ELR (cell line): ENCODE measurements at places on chromosomes 4 and X.

GRCh38 chr4:112517911-112518310 lies 1.9 kb upstream of the NEUROG2 start:
- no peak for DNase-seq

DNA sequence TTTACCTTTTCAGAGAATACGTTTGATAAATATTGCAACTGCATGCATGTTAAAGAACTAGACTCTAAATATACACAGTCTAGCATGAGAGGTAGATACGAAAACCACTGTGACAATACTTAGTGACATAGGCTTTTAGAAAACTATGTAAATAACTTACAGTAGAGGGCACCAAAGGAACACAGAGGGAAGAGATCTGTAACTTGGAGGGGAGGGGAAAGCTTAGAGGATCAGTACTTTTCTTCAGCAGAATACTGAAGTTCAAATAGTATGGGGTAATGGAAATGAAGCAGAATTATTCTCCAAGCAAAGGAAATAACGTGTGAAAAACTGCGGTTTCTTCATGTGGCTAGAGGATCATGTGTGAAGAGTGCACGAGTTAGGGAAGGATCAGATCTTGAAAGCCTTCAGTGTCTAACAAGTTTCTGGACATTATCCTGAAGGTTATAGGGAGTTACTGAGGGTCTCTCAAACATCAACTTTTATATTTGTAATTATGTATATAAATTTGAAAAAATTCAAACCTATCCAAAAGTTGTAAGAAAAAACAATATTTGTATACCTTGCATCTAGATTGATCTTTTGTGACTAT lies 264.3 kb downstream of the NPFFR2 start:
- DNase-seq: peak; percentile 71

GRCh38 chr4:153065276-153065675 lies 129.2 kb downstream of the FHDC1 start:
- DNase-seq: no peak

DNA sequence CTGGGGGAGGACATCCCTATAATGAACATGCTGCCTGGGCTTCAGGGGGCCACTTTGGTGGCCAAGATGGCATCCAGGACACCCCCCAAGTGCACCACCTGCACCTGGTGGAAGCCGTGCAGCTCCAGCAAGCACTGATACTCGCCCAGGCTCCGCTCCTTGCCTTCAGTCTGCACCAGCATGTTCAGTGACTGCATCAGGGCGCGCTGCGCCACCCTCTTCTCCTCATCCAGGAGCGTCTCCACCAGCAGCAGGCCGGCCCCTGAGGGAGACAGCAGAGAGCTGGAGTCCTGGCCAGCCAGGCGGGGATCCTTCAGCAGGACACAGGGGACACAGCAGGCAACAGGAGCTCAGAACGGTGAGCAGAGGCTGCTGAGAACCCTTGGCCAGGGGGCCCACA lies 11.3 kb upstream of the SLC25A6 start:
- DNase-seq: no peak

DNA sequence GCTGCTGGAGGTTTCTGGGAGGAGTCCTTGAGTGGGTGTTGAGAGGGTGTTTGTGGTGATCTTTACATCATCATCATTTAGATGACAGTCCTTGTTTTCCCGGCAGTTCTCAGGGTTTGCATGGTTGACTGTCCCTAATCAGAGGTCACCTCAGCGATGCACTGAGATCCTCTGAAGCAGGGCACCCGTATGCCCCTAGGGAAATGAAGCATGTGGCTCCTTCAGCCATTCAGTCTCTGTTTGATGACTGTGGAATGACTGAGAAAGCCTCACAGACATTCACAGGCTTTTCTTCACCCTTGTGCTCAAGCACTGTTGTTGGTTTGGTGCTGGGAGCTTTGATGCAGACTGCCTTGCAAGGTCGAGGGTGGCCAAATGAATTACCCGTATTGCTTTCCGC lies 474.7 kb downstream of the SPRY1 start:
- DNase-seq: no peak

DNA sequence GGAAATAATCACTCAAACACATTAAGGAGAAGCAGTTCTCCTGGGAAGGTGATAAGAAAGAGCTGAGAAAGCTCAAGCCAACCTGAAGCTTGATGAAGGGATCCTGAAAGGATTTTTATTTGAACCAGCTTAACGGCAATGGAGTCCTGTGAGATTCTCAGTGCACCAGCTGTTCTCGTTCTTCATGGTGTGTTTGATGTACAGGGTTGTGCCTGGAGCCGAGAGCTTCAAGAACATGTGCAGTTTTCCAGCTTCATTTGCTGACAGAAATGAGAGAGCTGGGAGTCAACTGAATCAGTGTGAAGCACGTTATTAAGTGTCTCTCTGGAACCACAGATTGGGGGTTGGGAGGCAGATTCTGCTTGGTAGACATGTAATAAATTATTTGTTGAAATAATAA lies 115.7 kb downstream of the ANKRD50 start:
- no peak for DNase-seq

GRCh38 chr4:31458813-31459212 lies 738.6 kb downstream of the PCDH7 start:
- peak; percentile 2 for DNase-seq

DNA sequence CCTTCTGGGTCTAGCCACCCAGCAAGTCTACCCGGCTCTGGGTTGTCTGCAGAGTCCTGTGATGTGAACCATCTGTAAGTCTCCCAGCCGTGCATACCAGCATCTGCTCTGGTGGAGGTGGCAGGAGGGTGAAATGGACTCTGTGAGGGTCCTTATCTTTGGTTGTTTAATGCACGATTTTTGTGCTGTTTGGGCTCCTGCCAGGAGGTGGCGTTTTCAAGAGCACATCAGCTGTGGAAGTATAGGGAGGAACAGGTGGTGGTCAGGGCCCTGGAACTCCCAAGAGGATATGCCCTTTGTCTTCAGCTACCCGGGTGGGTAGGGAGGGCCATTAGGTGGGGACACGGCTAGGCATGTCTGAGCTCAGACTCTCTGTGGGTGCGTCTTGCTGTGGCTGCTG lies 66.5 kb upstream of the ZFP42 start:
- DNase-seq: peak; percentile 3

- no peak for DNase-seq
Observed at GRCh38 chr4:40516651-40517050, 113.0 kb downstream of the RBM47 start.

DNA sequence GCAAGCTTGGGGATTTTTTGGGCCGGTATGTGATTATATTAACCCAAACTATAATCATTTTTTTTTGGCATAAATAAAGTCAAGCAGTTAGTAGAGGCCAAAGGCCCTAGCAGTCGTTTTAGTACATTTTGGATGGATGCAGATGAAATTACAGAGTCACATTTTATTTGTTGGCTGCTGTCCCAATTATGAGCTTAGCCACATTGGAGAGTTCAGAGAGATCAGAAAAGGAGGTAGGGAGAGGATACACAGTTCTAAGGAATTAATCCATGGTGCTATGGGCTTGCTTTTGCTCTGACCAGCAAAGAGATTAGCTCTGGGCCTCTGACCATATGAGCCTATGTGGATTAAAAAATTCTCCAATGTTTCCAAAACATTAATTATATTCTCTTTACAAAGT lies 395.1 kb downstream of the RAPGEF2 start:
- DNase-seq: no peak

DNA sequence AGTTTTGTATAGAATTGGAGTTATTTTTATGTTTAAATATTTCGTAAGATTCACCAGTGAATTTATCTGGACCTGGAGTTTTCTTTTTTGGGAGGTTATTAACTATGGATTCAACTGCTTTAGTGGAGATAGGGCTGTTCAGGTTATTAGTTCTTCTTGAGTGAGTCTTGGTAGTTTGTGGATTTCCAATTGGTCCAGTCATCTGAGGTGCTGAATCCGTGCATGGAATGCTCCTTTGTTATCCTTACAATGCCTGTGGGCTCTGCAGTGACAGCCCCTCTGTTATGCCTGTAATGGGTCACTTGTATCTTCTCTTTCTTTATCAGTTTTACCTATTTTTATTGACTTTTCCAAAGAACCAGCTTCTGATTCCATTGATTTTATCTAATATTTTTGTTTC lies 15.4 kb upstream of the NKX1-1 start:
- no peak for DNase-seq

DNA sequence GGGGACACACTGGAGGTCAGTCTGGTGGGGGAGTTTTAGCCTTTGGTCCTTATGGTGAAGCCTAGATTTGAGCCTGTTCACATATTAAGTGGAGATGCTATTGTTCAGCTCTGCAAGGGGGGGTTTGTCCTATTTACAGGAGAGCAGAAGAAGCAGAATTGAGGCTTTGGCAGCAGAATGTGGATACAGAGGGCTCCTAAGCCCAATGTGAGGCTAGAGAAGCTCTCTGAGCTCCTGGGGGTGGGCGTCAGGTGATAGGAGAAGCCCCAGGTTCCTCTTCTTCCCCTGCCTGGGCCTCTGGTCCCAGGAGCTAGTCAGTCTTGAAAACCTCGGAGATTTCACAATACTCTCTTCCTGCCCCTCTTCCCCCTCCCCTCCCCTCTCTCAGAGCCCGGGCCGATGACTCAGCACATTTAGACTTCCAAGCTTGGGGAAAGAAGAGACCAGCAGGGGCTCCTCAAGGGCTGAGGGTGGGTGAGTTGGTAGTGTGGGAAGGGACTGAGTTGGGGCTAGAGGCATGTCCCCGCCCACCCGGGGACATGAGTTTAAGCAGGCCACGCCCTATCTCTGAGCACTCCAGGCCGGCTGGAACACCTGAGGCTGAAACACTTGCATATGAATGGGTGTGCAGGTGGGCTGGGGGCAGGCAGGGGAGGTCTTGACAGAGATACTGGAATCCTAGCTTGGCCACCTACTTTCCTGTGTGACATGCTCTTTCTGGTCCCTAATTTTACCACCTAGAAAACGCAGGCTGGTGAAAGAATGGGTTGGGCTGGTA lies 3.4 kb downstream of the TFE3 start:
- DNase-seq: peak; percentile 95

- no peak for DNase-seq
Observed at GRCh38 chr4:29853833-29854232, 866.3 kb upstream of the PCDH7 start.

- DNase-seq: peak; percentile 86
Observed at GRCh38 chr4:71406459-71406963, 67.7 kb downstream of the SLC4A4 start.

DNA sequence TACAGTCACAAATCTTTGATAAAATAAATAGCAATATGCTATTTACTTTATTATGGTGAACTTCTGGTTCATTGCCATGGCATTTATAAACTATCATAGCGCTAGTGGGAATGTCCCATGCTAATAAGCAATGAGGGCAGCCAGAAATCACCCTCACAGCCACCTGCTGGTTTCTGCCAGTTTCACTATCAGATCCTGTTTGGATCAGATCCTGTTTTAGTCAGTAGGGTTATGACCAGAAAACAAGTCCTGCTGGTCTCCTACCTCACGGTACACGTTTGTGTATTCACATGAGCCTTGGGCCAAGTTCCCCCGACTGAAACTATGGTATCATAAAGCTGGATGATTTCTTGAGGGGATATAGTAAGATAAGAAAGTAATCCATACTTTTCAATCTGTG lies 17.7 kb downstream of the FOXR2 start:
- DNase-seq: no peak
